ENCODE measurements at places on chromosomes 1 and 21.

GRCh38 chr1:22412932-22413727 lies 38.5 kb upstream of the ZBTB40 start:
- no peak for DNase-seq

DNA sequence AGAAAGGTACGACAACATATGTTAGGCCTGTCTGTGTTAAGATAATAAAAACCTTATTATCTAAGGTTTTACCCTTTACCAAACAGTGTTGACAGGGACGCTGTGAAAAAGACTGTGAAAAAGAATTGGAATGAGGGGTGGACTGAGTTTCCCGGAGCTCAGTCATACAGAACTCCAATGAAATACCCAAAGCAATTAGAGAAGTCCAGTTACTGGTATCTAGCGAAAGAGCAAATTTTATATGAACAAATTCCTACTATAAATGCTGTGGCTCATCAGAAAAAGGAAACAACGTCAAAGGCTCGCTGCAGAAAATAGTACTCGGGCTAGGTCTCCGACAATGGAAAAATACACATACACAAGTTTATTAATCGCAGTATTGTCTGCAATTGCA lies 708 bp upstream of the RBBP5 start:
- DNase-seq: no peak

DNA sequence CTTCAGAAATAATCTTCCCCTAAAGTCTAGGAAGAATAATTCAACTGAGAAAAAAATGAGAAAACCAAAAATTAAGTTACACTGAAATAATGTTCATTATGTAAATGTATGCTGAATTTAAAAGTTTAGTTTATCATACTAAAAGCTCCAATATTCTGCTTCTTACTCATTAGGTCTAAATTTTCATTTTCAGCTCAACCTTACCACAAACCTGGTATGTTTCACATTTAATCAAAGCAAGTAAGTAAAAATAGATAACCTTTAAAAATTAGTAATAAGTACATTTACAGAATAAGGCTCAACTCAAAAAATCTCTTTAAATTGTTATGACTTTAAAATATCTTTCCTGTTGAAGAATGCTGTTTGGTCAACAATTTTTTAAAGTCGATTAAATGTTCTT lies 15.0 kb downstream of the BTG3 start:
- DNase-seq: no peak

GRCh38 chr1:246923900-246924299 lies 7.8 kb downstream of the AHCTF1 start:
- no peak for DNase-seq

GRCh38 chr1:201144701-201145100 lies 9.6 kb downstream of the TMEM9 start:
- no peak for DNase-seq

GRCh38 chr1:215433237-215433636 lies 133.9 kb upstream of the KCTD3 start:
- no peak for DNase-seq

- DNase-seq: no peak
Observed at GRCh38 chr21:17576080-17576835, 36.4 kb downstream of the BTG3 start.
